Brain pericyte (primary cell): ENCODE measurements at places on chromosomes 6 and 20.

- DNase-seq, result no peak
These were observed 26.9 kb downstream of the FAM50B start for GRCh38 chr6:3876101-3876500.

- no peak for DNase-seq
These were observed 13.9 kb downstream of the CCN2 start for GRCh38 chr6:131937226-131937625.

DNA sequence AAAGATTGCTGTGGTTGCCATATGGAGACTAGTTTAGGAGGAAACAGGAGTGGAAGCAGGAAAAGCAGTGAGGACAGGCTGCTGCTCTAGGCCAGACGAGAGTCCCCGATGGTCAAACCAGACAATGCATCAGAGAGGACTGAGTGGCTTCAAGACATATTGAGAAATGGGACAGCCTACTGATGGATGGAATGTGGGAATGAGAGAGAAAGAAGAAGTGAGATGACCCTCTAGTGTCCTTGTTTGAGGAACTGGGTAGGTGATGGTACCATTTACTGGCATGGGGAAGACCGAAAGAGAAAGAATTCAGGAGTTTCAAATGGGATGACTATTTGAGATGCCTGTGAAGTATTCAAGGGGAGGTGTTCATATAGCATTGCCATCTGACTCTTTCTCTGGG is 111.8 kb upstream of the LAMP5 start:
- no peak for DNase-seq

DNA sequence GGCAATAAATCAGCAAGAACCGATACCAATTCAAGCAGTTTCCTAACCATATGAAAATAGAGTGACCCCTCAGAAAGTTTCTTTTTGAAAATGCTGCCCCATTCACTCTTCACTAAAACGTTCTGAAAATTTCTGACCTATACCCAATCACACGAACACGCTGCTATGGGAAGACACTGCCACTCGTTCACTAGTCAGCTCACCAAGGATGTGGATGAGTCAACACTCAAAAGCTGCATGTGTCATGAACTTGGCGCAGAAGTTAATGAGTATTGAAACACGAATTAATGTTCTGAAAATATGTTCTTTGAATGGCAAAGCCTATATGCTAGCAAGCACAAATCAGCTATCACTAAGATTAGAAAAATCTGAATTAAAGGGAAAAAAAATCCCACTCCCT is 84.2 kb downstream of the PREP start:
- no peak for DNase-seq

DNA sequence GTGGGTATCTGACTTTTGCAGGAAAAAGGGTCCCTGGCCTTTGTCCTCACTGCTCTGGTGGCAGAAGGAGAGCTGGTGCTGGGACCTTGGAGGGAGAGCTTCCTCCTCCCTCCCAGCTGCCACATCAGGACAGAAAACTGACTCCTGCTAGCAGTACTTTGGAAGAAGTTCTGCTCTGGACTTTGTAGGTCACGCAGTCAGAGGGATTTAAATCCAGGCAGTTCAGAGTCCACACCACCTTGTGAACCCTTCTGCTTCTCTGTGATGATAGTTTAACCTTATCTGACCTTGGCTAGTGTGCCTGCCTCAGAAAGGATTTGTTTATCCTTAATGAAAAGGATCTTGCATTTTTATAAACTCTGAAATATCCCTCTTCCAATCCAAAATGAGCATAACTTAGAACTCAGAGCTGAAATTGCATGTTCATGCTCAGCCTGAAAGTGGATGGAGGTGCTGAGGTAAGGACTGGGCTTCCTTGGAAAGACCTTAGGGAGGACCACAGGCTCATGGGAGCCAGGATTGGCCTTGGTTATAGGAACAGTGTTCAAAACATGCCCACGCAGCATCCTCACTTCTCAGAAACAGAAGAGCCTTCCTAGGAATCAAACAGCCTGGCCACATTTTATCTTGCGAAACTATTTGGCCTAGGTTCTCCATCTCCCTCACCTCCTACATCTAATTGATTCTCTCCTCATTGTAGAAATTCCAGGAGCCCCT is 123.9 kb upstream of the SASH1 start:
- no peak for DNase-seq

- DNase-seq, result no peak
These were observed 19.6 kb downstream of the GPLD1 start for GRCh38 chr6:24469811-24470210.

GRCh38 chr6:37516076-37516919 is 16.6 kb upstream of the CCDC167 start:
- no peak for DNase-seq

DNA sequence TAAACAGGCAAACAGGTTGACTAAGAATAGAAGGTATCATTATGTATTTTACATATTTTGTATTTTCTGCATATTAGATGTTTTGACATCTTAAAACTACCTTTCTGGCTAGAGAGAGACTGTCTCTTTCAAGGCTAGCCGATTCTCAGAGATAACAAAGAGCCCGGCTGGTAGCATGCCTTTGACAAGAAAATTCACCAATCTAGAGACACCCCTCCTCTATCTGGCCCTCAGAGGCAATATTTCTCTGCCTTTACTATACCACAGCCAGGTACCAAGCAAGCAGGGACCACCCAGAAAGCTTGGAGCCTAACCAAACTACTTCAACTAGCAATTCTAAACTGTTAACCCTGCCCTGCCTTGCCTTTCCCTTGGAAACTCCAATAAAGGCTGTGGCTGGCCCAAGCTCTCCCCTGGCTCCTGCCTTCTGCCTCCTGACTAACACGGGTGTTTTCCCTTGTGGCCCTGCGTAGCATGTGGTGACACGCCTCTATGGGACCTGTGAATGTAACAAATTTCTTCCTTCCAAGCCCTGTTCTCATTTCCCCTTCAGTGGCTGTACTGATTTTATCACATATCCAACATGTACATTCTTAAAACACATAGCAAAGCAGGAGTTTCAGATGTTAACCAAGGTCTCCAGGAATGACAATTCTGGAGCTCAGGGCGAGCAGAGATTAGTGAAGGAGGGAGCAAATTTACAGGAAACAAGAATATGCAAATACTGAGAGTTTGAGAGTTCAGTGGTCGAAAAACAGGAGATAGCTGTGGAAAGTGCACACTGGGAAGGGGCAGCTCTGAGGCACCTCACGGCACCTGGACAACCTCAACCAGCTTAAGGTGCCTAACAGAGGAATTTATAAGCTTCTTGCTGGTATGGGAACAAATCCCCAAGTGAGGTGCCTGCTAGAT is 120.8 kb downstream of the BACH2 start:
- DNase-seq, result no peak

DNA sequence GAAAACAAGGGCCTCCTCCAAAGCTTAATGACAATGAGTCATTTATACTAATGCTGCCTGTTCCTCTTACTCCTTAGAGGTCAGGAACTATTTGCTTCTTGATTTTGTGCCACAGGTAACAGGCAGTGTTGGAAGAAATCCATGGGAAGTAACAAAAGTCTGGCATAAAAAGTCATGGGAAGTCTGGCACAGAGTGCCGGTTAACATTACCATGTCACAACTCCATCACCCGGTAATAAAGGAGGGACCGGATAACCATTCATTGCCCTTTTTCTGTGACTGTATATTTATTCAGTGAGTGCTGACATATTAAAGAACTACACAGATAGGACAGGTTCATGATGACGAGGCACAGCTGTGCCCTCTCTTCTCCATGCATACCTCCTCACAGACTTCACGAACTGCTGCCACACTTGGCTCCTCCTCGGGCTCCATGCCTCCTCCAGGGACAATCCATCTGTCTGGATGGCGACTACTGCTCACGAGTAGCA is 50.9 kb downstream of the NUDT3 start:
- DNase-seq, result no peak

DNA sequence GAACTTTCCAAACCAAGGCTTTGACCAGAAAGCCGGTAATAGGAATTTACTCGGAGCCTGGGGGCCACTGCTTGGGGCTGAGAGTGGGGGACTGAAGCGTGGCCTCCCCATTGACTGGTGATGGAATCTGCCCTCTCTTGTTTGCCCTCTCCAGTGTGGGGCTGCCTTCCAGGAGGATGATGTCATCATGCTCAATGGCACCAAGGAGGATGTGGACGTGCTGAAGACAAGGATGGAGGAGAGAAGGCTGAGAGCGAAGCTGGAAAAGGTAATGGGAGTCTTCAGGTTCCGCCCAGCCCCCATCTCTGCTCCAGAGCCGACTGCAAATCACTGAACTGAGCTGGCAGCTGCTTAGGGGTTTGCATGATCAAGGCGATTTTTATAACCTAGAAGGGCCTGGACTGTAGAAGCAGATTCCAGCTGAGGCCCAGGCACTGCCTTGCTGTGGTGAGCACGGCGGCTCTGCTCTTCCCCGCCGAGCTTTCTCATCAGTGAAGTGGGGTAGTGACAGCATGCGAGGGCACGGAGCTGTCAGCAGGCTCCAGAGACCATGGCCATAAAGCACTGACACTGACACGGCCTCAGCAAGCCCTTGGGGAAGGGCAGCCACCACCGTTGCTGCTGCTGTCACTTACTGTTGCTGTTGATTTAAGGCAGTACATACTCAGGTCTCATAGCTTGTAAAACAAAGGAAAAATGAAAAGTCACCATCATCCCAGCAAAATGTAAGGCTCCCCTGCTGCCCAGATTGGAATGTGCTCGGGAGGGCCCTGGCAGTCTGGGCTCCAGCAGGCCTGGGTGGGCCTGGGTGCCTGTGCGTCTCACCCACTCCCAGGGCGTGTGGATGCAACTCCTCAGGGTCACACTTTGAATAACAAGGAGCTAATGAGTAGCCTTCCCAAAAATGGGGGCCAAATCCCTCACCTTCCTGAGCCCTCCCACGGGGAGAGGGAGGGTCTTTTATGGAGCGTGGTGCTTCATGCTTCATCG is 11.1 kb upstream of the FAM209A start:
- DNase-seq, result no peak

GRCh38 chr6:38479331-38479730 is 160.4 kb downstream of the BTBD9 start:
- DNase-seq, result no peak

DNA sequence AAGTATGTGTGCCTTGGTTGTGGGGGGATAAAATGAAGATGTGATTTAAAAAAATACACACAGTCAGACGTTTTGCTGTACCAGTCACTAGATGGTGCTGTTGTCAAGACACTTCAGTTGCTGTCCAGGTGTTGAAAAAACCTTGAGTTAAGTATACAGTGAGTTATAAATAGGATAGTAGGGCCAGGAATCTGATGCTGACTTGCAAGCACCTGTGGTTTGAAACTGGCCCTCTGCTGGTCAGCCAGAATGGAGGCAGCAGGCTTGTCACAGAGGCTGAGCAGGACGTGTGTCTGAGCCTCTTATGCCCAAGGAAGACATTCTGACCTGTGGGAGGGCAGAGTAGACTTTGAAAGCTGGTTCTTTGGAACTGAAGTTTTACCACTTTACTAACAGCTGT is 27.8 kb downstream of the RNF8 start:
- no peak for DNase-seq

DNA sequence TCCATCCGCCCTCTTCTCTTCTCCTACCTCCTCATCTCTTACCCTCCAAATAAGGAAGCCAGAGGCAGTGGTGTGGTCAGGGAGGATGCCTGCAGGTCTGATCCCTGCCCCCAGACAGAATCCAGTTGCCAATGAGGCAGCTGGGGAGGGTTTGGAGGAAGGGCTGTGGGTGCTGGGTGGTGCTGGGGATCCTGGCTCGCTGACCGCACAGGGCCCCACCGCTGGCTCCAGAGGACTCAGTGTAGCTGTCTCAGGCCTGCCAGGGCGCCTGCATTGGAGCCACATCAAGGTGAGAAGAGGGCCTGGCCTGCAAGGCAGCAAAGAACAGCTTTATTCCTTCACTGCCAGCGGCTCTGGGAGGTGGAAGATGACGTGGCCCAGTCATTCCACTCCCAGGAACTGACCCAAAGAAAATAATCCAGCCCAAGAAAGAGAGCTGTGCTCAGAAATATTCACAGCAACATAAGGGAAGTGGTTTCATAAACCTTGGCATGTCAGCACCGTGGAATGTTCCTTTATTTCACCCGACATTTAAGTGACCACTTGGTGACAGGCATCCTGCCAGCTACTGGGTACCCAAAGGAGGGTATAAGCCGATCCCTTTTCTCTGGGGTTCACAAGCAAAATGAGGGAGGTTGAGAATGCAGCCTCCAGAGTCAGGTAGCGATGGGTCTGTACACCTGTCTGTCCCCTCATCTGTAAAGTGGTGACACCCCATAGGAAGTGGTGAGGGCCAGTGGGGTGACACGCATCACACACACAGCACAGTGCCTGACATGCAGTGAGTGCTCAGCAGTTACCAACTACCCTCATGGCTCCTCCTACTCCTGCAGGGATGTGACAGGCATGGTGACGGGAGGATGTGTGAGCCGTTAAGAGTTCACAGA is 125.1 kb downstream of the SNX5 start:
- DNase-seq, result peak; percentile 69

DNA sequence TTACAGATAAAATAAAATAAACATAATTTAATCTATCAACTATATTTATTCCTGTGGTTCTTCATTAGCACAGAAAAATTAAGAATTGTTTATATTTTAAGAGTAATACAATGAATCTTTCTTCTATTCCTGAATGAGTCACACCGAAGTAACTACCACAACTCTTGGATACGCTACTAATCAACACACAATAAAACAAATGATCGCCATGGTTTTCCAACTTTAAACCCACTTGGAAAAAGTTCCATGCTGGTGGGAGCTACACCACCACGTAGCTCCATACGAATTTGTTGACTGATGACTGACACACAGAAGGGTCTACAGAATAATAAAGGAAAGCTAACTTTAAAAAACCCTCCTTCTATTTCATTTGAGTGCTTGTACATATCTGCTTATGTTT is 135.8 kb upstream of the NEDD9 start:
- DNase-seq, result no peak

DNA sequence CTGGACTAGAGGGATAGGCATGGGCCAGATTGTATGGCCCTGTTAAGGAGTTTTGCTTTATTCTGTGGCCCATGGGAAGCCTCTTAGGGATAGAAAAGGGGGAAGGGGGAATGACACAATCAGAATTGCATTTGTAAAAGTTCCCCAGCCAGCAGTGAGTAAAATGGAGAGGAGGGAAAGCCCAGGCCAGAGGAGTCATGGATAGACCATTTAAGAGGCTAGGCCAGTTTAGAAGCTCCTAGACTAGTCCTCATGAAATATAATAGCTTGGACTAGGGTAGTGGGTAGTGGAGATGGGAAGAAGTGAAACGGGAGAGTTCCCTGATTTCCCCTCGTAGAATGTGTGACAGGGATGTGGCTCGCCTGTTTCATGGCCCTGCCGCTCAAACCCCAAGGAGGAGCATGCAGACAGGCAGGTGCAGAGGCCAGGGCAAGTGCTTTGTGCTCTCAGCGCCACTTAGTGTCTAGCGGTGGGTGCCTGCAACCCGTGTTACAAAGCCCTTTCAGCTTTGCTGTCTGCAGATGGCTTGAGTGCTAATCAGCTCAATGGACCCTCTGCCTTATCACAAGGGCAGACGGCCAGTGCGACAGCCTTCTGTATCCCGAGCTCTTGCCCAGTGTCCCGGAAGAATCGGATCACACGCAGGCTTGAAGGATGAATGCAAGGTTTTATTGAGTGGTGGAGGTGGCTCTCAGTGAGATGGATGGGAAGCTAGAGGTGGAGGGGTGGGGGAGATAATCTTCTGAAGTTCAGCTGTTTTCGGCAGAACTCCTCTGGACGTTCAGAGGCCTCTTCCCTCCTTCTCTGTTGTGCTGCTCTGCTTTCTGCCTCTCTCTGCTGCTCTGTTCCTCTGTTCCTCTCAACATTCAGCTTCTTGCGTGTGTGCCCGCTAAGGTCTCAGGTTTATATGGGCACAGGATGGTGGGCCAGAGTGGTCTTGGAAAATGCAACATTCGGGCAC is 141.1 kb downstream of the CEP57L1 start:
- no peak for DNase-seq

- no peak for DNase-seq
These were observed 23.1 kb upstream of the LAMP5 start for GRCh38 chr20:9491324-9491723.
